ENCODE measurements at places on chromosomes 11 and 22. TPM values are rescaled to one million over a fixed set of nuclear protein-coding genes. Genes with fewer than 3 reads are reported as not detected.

CYTH4 gene
- 5.3 TPM for polyA plus RNA-seq

CD6 gene
- polyA plus RNA-seq = 1.1 TPM

GGTLC3 gene
- 0.61 TPM for polyA plus RNA-seq

OR6T1 gene
- polyA plus RNA-seq = not detected

GGTLC2 gene
- polyA plus RNA-seq = 0.21 TPM

HRAS gene
- polyA plus RNA-seq = 63.3 TPM

DCHS1 gene
- polyA plus RNA-seq = 41.3 TPM

SYTL2 gene
- 41.0 TPM for polyA plus RNA-seq

CELSR1 gene
- polyA plus RNA-seq = 40.5 TPM

DNA sequence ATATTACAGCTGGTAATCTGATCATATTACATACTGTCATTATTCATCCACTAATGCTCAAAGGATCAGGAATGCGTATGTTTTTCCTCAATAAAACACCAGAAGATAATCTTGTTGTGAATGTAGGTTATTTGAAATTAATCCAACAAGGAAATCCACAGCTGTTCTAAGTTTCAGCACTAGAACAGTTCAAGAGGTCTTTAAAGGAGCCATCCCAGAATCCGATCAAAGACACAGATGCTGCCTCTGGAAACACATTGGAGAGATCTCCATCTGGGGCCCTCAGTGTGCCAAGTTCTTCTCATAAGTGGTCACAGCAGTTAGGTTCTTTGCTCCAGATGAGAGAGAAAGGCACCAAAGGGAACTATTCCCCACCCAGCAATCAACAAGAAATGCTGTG is 1955.1 kb upstream of the RAG2 start:
- DNase-seq = peak; percentile 23

DNA sequence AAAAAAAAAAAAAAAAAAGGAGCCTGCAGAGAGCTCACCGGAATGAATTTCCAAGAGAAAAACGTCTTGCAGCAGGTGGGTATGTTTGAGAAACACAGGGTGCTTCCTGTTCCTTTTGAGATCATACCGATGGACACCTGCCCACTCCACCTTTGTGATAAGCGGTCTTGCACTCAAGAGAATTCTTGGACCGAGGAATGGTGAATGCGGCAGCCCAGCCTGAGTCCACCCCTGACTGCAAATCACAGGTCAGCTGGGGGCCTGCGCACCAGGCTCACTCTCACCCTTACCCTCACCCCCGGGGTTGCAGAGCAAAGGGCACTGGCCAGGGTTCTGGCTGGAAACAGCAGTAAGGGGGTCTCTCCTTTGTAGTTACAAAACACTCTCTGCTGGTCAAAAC is 16.8 kb upstream of the TEF start:
- no peak for DNase-seq

- peak; percentile 84 for DNase-seq
These were observed 2.9 kb upstream of the SERPINH1 start for GRCh38 chr11:75558939-75559843.

GRCh38 chr22:29359469-29359868 is 28.9 kb downstream of the AP1B1 start:
- no peak for DNase-seq

- no peak for DNase-seq
These were observed 12.3 kb downstream of the MPEG1 start for GRCh38 chr11:59200423-59200746.

DNA sequence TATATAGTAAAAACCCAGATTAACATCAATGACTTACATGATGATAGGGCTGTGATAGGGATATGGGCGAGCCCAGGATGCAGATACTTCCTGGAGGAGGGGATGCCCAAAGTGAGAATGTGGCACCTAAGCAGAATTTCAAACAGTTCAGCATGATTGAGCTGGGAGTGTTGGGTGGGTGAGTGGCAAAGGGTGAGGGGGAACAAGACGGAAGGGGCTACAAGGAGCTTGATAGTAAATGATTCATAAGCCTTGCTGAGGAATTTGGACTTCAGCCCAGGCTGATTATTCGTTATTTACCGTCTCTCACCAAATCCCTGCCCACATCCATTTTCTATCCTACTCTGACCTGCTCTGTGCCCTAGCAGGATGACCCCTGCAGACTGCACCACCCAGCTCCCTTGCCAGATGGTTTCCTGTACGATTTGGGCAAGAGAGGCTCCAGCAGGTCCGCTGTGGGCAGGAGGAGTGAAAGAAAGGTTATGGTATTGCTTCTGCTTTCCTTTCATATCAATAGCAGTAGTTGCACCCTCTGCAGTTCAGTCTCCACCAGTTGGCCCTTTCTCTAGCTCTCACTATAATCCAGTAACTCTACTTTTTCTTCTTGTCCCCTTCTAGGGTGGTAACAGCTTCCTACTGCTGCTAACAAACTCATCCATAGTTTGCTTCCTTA is 30.3 kb upstream of the SIK2 start:
- no peak for DNase-seq

DNA sequence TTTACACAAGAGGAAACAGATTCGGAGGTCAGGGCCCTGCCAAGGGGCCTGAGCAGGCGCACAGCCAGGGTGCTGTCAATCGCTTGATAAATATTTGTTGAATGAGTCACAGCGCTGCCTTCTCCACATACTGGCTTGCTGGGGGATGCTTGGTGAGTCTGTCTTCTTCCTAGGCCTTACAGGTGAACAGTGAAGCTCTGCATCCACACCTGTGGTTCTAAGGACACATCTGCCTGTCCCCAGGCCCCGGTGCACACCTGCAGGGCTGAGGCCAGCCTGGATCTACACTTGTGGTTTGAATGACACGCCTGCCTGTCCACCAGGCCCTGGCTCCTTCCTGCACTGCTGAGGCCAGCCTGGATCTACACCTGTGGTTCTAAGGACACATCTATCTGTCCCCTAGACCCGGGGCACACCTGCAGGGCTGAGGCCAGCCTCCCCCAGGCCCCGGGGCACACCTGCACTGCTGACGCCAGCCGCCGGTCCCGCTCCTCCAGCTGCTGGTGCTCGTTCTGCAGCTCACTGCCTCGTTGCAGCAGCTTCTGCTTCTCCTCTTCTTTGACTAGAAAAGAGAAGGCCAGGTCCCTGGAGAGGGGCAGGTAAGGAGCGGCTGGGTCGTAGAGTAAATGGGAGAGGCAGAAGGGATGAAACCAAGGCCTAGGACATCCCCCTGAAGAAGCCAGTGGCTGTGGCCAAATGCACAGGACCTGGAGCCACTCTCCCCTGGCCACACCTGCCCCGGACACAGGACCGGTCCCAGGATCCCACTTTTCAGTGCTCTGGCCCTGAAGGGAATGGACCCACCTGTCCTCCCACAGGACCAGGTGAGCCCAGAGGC is 124.6 kb downstream of the PHF21B start:
- DNase-seq = no peak

DNA sequence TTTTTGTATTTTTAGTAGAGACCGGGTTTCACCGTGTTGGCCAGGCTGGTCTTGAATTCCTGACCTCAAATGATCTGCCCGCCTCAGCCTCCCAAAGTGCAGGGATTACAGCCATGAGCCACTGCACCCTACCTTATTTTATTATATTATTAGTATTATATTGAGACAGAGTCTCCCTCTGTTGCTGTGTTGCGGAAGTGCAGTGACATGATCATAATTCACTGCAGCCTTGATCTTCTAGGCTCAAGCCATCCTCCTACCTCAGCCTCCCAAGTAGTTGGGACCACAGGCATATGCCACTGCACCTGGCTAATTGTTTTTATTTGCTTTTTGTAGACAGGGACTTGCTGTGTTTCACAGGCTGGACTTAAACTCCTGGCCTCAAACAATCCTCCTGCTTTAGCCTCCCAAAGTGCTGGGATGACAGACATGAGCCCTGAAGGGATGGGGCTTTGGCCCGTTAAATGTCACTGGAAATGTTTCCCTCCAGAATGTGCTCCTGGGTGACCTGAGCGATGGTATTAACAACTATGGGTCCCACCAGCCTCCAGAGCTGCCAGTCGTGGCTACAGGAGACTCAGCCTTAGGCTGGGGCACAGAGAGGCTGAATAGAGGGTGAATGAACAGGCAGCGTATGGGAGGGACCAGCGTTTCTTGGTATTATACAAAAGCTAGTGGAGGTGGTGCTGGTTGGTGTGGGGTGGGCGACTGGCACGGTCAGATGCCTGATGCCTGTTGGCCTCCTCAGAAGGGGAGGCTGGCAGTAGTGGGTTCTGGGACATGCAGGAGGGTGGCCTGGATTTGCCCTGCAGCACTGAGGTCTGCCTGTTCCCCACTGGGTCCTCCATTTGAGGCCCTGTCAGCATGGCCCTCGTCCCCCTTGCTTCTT is 7.3 kb downstream of the TANGO2 start:
- DNase-seq = no peak

DNA sequence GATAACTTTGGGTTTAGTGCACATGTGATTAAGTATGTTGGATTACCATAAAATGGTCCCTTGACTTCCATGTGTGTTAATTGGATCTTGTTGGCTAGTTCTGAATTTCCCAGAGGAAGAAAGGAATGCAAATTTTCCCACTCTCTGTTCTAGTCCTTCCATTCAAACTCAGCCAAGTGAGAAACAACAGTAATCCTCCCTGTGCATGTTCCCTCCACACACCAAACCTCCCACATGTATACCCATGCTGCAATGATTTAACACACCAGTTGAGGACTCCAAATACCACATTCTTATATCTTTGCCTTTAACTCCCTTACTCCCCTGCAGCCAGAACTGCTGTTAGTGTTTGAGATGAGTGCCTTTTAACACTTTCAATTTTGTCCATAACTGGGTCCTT is 1158.9 kb downstream of the DLG2 start:
- DNase-seq = no peak

DNA sequence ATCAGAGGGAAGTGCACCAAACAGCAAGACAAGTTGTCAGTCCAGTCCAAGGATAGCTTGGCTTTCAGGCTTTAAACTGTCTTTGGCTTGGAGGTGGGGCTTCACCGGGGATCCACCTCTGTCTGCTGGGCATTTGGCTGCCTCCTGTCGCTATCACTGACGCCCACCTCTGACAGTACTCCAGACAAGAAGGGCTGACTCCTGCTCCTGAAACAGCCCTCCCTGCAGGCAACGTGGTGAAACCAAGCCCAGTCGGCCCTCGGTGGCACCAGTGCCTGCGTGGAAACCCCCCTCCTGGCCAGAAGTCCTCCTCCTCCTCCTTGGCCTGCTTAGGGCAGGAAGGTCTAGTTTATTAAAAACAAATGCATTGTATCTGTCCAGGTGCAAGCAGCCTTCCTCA is 16.9 kb downstream of the DHCR7 start:
- no peak for DNase-seq

DNA sequence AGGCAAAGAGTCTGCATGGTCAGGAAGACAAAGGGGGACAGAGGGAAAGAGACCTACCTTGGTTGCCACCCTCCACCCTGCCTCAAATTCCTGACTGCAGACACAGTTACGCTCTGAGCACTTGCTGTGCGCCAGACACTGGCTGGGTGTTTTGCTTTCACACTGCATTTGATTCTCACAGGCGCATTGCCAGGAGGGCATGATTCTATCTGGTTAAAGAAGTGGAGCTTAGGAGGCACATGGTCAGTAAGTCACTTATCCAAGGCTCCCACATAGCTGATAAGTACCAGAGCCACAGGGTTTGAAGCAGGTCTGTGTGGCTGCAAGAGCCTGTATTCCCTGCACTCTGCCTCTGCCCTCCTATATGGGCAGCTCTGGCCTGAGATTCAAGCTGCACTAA is 103.9 kb downstream of the TIMP3 start:
- no peak for DNase-seq

DNA sequence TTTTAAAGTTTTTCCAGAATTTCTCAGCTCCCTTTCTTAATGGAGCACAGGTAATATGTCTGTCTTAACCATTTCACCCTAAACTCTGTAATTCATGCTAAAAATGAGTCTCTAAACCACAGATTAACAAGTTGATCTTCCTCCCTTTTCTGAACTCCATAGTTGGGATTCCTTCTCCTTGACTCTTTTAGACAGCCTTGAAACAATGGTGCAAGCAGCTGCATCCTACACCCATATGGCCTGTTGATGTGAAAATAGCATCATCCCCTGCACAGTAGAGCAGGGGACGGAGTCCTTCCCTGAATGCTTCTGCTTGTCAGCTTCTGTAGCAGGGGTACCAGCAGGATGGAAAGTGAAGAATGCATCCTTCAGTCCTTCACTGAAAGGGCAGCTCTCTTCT is 192.8 kb upstream of the SORL1-AS1 start:
- DNase-seq = no peak

DNA sequence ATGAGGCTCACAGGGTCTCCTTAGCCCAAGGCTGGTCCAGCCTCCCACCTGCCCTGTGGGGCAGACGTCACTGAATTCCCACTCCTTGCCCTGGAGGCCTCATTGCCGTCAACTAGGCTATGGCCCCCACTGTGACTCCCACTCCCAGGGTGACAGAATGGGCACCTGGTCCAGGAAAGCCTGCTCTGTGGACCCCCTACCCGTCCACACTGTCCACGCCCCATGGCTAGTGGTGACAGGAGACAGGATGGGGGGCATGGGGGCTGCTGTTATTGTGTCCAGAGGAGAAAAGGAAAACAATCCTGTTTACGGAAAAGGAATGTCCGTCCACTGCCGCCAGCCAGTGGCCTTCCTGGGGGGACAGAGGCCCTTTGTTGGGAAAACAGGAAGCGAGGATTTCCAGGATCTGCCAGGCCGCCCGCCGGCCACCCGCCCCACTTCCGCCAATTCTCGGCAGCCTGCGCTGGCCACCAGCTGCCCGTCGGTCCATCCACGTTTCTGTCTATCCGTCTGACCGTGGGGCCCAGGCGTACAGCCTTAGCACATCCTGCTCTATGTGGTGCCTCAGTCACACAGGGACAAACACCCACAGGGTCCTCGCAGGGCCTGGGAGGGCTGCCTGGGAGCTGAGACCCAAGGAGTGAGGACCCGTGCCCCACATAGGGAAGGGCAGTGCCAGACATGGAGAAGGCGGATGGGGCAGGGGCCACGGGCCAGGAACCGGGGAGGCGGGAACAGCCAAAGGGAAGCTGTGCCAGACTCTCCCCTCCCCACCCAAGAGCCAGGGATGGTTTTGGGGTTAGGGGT is 19.5 kb downstream of the CRELD2 start:
- no peak for DNase-seq

- DNase-seq = no peak
These were observed 2.3 kb downstream of the CXCR5 start for GRCh38 chr11:118885831-118886565.

- no peak for DNase-seq
These were observed 114.9 kb downstream of the FANCF start for GRCh38 chr11:22510741-22511140.

- no peak for DNase-seq
These were observed 5.7 kb upstream of the APOBEC3A start for GRCh38 chr22:38951734-38952133.

- peak; percentile 30 for DNase-seq
These were observed 239.9 kb upstream of the ZC3H12C start for GRCh38 chr11:109853156-109853776.

DNA sequence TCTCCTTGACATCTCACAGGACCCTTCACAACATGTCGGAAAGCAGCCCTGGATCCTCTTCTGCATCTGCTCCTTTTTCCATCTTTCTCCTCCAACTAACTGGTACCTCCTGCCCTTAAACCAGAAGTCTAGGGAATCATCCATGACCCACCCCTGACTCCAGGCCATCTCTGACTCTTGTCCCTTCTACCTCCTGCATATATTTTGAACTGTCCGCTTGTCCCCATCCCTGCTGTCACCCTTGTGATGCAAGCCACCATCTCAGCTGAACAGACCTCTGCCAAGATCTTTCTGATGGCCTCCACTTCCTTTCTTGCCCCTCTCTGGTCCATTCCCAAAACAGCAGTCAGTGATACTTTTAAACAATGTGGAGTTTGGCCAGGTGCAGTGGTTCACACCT is 7.0 kb downstream of the RIBC2 start:
- DNase-seq = no peak

Data from right lung (tissue), 10 donors.